ENCODE measurements at places on chromosomes 3 and 15. TPM values are rescaled to one million over a fixed set of nuclear protein-coding genes. Genes with fewer than 3 reads are reported as not detected.

GRCh38 chr3:57992452-57993213, 15.6 kb upstream of the FLNB start:
- no peak for DNase-seq

DNA sequence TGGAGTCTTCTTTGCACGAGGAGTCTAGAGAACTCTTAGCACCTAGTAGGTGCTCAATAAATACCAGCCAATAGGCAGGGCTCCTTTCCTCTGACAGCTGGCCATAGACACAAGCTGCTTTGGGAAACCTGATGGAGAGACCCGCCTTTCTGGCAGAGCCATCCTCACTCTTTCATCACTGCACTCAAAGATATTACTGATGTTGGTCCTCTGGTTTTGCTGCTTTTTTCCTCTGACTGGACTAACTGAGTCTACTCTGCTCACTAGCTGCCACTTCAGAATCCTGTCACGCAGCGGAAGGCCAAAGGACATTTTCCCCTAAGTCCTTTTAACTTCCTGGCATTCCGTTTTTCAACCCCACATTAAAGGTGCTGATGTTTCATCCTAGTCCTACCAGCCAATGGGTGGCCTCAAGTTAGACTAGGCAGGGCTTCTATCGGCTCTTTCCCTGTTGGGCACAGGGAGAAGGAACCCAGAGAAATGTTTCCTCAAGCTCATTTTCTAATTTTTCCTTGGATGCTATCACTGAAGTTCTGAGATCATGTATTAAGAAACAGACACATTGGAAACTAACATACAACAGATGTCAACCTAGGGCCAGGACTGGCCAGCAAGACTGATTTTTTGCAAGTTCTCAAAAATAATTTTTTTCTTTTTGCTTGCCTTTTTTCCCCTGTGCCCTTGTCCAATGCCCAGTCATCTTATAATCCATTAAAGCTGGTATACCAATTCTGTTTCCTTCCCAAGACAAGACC, 132.8 kb upstream of the ICE2 start:
- no peak for DNase-seq

DNA sequence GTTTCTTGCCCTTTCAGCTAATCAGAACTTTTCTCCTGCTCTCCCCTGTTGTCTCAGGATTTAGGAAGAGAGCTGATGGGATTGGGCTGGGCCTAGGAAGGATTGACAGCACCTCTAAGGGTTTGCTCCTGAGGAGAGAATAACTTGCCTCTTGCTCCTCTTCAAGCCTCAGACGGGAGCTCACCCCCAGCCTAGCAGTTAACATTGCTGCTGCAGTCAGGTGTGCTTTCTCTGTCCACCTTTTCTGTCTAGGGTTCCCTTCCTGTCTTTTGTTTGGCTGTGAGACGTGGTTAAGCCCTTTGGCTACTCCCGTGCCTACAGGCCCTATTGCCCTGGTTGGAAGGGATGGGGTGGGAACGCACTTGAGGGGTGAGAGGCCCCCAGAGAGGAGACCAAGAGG, 20.1 kb downstream of the TMEM108 start:
- no peak for DNase-seq

- no peak for DNase-seq
Measured at GRCh38 chr15:68012911-68013310, 41.2 kb upstream of the PIAS1 start.

GRCh38 chr3:50480471-50480870, 23.0 kb downstream of the CACNA2D2 start:
- DNase-seq = no peak

- DNase-seq = no peak
Measured at GRCh38 chr3:39267631-39268548, 11.9 kb downstream of the CX3CR1 start.

GRCh38 chr3:130609166-130609979, 92.4 kb downstream of the COL6A6 start:
- DNase-seq = no peak

- no peak for DNase-seq
Measured at GRCh38 chr3:45568848-45569762, 25.4 kb upstream of the LIMD1 start.

GRCh38 chr3:155232605-155233004, 60.9 kb downstream of the STRIT1 start:
- DNase-seq = peak; percentile 96

DNA sequence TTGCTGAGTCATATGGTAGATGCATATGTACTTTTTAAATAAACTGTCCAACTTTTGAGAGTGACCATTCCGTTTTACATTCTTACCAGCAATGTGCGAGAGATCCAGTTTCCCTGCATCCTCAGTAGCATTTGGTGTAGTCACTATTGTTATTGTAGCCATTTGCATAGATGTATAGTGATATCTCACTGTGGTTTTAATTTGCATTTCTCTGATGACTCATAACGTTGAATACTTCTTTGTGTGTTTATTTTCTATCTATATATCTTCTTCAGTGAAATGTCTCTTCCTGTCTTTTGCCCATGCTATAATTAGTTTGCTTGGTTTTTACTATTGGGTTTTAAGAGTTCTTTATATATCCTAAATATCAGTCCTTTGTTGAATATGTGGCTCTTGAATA, 255.7 kb upstream of the GRM7 start:
- no peak for DNase-seq

GRCh38 chr3:125231895-125232294, 19.3 kb upstream of the SLC12A8 start:
- DNase-seq = peak; percentile 49

DNA sequence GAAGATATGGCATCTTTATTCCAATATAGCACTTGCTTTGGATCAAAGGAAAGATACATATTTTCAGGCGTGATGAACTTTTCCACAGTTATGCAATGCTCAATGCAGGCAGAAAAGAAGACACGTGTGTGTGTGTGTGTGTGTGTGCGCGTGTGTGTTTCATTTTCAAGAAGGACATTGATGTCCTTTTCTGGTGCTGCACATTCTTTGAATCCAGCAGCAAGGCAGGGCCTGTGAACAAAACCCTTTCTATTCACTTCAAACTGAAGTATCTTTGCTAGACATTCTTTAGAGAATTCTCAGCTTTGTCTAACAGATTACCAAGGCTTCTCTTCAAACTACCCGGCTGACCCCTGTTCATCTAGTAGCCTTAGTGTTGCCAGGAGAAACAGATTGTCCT, 124.6 kb downstream of the CD47 start:
- no peak for DNase-seq

GRCh38 chr3:47404955-47405790, 24.4 kb downstream of the PTPN23 start:
- peak; percentile 25 for DNase-seq

DNA sequence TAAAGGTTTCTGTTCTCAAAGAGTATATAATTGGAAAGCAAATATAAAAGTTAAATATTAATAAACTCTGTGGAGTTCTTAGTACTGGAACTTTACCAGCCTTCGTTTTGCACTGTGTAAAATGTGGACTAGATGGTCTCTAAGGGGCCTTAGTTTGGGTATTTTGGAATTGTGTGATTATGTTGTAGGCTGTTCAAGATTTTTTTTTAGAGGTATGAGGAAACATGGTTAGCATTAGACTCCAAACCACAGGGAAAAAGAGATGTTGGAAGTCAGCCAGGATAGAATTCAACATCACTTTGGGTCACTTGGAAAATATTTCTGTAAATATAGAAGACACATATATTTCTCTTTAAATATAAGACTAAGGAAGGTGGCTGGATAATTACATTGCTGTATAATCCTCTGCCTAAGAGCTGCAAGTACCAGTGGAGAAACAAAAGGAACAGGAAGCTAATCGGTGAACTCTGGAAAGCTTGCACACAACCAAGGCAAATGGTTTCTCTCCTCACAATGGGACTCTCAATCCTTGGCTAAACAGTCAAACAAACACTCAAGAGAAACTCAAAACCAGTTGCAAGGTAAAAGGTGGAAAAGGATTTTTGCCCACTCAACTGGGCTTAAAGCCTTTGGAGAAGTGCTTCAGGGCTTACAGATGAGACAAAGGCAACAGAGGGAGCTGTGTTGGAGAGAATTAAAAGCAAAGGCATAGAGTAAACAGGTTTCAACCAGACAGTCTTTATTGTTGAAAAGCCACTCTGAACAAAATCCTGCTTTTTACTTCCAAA, 141.7 kb downstream of the NR1D2 start:
- DNase-seq = peak; percentile 34

GRCh38 chr3:153958635-153959595, 162.3 kb upstream of the ARHGEF26 start:
- no peak for DNase-seq

DNA sequence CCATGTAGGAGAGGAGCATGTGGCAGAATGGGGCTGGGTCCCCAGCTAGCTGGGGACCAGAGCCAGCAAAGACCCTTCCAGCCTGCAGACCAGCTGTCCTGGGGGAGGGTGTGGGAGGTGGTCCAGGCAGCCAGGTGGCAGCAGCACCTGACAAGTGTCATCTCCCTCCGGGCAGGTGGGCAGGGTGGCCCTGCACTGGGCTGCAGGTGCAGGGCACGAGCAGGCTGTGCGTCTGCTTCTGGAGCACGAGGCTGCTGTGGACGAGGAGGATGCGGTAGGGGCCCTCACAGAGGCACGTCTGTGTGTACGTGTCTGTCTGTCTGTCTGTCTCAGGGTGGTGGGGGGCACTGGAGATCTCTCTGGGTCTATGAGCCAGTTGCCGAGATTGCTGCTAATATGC, 5.5 kb downstream of the ANKDD1A start:
- no peak for DNase-seq

DNA sequence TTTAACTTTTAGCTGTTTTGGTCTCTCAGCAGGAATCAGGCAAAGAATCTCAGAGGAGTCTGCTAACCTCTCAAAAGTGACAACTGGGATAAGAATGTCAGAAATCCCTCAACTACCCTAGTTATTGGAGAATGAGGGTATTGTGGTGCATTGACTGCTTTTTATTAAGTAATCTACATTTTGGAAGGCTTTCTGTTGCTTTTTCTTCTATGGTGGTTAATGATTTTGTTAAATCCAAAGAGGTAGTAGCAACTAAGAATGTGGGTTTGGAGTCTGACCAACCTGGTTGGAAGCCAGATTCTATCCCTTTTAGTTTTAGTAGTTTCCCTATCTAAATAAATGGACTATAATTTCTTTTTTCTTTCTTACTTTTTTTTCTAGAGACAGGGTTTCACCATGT, 94.7 kb upstream of the RNF7 start:
- no peak for DNase-seq

DNA sequence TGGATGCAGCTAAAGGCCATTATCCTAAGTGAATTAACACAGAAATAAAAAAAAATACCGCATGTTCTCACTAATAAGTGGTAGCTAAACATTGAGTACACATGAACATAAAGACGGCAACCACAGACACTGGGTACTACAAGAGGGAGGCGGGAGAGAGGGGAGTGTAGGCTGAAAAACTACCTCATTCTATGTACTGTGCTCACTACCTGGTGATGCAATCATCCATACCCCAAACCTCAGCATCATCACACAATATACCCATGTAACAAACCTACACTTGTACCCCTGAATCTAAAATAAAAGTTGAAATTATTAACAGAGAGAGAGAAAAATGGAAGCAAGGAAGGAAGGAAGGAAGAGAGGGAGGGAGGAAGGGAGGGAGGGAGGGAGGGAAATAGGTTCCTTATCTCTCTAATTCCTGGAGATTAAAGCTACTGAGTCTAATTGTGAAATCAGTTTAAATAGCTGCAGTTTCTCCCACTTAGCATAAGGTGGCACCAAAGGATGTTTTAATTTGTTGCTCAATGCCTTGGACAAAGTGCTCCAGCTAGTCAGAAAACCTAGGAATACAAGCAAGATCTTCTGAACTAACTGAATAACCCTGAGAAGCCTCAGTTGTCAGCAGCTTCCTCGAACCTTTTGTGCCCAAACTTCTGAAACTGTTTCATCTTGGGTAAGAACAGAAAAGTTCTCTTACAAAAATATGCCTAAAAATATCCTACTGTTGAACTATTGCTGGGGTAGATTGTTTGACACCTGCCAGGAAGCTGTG, 79.4 kb upstream of the ATP11B start:
- DNase-seq = peak; percentile 60

DNA sequence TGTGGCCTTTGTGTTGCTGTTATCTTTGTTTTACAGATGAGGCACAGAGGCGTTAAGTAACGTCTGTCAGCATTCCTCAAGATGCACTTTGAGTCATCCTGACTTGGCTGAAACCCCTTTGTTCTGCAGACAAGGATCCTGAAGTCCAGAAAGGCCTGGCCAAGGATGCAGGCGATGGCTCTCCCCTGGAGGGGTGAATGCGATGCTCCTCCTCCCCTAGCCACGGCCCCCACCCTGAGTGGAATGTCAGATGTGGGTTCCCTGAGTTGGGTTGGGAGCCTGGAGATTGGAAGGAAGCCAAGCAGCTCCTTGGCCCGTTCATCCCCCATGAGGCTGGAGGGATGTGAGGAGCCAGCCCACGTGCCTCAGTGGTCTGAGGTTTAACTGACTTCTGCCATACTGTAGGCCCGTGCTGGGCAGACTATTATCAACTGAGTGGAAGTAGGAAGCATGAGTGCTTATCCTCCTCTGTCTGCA, 43.3 kb downstream of the POMGNT2 start:
- peak; percentile 11 for DNase-seq

DNA sequence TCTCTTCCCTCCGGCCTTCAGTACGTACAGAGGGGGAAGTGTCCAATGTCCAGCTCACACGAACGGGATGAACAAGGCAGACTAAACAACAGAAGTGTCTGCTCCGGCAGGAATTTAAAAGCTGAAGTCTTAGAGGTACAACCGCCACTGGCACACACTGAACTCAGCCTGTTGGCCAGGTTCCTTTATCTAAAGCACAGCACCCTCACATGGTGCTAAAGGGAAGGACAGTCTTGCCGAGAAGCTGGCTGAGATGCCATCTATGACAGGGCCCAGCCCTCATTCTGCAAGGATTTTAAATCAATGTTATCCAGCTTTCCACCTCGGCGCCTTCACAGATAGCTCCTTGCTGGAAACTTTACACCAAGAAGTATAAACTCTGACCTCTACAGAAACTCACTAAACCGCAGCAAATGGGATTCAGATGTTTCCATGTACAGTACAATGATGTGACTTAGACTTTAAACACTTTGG, 2.8 kb downstream of the ADAMTS17 start:
- DNase-seq = peak; percentile 54

GRCh38 chr3:186946756-186947375, 16.5 kb downstream of the ST6GAL1 start:
- DNase-seq = no peak

- DNase-seq = no peak
Measured at GRCh38 chr3:181510500-181510899, 201.2 kb upstream of the SOX2 start.

The NLGN1 gene
- total RNA-seq = 0.39 TPM

The TERC gene
- total RNA-seq = 88.5 TPM

The SLC25A20 gene
- total RNA-seq = 25.6 TPM

The CLRN1 gene
- total RNA-seq = not detected

The CYP8B1 gene
- not detected for total RNA-seq

The AMIGO3 gene
- total RNA-seq = 1.1 TPM

The CEP152 gene
- 26.8 TPM for total RNA-seq

The ACTC1 gene
- not detected for total RNA-seq

The HHATL gene
- not detected for total RNA-seq

The RPUSD2 gene
- 13.2 TPM for total RNA-seq

The CSTA gene
- total RNA-seq = 0.78 TPM

The GATM gene
- total RNA-seq = 0.68 TPM

The SLCO2A1 gene
- 0.39 TPM for total RNA-seq

The THRB gene
- total RNA-seq = 0.98 TPM

The KCNMB3 gene
- total RNA-seq = 0.88 TPM

The PLXND1 gene
- total RNA-seq = 68.0 TPM

The ROPN1 gene
- total RNA-seq = 1.3 TPM
